Cortex of kidney (tissue), 1 donor: ENCODE measurements at places on chromosomes 2 and 18.

GRCh38 chr2:24456599-24457556 lies 34.2 kb upstream of the NCOA1 start:
- no peak for DNase-seq

GRCh38 chr2:225103737-225104141 lies 61.5 kb upstream of the DOCK10 start:
- DNase-seq: no peak

DNA sequence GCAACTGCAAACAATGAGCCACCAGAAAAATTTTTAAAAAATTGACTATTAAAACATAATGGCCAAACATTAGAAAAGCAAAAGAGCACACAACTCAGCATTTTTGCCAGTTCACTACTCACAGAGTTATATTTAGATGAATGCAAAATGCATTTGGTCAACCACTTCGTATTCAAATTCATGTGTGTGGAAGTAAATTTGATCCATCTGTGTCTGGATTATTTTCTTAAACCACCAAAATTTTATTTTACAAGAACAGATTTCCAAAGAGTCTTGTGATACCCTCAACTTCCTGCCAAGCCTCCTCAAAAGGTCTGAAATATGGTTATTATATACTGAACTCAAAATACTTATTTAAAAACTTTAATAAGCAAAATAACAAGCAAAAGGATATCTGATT lies 57.4 kb downstream of the PPP1R1C start:
- no peak for DNase-seq

DNA sequence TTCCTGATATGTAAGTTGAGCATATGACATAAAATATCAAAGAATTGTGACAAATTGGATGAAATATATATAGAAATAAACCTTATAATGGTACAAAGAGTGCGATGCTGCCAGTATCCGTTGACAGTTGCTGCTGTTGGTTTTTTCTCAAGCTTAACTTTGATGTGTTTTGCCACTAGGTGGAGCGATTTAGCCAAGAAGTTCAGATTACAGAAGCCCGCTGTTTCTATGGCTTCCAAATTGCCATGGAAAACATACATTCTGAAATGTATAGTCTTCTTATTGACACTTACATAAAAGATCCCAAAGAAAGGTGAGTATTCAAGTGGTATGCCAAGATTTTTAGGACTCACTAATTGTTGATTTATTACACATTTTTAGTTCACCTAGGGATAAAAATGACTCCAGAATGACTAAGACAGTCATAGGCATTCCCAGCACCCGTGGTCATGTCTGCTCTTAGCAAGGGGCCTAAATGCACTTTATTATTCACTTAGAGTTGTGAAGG lies 2.1 kb downstream of the RRM2 start:
- no peak for DNase-seq
